ENCODE measurements at places on chromosomes 1 and 21.

DNA sequence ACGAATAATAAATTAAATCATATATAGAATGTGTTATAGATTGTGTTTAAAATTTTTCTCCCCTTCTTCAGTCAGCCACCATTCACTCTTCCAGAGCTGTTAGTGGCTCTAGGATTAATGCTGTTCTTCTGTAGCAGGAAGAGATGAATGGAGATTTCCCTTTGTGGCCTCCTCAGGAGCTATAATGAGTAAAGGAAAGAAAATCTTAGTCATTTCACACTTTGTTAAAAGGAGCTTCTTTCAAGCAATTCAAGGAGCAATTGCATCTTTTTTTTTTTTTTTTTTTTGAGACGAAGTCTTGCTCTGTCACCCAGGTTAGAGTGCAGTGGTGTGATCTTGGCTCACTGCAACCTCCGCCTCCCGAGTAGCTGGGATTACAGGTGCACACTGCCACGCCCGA is 23.7 kb upstream of the TMCO2 start:
- DNase-seq: no peak

DNA sequence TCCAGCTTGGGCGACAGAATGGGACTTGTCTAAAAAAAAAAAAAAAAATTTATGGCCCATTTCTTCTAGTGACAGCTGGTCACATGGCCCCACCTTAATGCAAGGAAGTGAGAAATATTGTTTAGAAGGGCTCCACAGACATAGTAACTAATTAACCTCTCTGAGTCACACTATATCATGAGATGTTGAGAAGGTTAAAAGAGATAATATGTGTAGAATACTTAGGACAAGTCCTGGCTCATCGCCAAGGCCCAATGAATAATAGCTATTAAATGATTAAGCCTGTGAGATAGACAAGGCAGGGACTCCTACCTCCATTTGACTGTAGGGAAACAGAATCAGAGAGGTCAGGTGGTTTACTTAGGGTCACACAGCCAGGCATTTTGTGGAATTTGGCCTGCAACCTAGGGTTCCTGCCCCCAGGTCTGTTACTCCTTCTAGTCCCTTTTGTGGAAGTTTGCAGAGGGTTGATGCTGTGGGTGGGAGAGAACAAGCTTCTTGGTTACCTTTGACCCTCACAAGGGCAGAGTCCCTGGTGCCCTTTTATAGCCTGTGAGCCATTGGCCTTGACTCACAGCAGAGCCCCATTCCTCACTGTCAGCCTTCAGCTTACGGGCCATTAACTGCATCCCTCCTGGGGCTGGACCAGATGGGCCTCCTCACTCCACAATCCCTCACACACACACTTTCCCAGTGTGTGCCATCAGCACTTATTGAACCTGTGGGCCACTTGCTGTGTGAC is 48.5 kb downstream of the OPRD1 start:
- DNase-seq: peak; percentile 78

DNA sequence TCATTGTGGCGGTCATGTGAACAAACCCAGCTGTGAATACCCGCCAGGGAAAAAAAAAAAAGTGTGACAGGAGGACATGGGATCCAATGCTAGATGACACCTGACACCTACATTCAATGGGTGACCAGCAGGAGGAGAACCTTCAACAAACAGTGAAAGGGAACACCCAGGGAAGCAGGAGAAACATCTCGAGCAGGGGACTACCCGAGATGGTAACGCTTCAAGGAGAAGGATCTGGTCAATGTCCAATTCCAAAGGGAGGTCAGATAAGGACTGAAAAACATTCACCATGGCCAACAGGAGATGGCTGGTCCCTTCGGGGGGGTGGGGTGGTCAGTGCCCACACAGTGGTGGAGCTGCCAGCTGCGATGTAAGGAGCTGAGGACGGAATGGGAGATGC is 46.3 kb downstream of the PTPN14 start:
- DNase-seq: no peak

GRCh38 chr1:29583727-29584126 is 347.4 kb downstream of the PTPRU start:
- DNase-seq: peak; percentile 100

- DNase-seq: peak; percentile 22
These were observed 67.3 kb upstream of the KCNJ6 start for GRCh38 chr21:37983336-37984095.

GRCh38 chr1:150151291-150152181 is 1.8 kb downstream of the PLEKHO1 start:
- DNase-seq: no peak

GRCh38 chr1:234214129-234214910 is 158.9 kb upstream of the COA6 start:
- DNase-seq: peak; percentile 21

- DNase-seq: no peak
These were observed 39.2 kb upstream of the CR1L start for GRCh38 chr1:207605444-207606361.

- no peak for DNase-seq
These were observed 19.8 kb upstream of the KPRP start for GRCh38 chr1:152737997-152738396.

- DNase-seq: peak; percentile 34
These were observed 144.6 kb upstream of the TNR start for GRCh38 chr1:175887981-175888428.
